NCI-H460 (cell line): ENCODE measurements at places on chromosomes 6 and 20.

GRCh38 chr6:100774681-100775080 lies 106.4 kb downstream of the ASCC3 start:
- no peak for DNase-seq

DNA sequence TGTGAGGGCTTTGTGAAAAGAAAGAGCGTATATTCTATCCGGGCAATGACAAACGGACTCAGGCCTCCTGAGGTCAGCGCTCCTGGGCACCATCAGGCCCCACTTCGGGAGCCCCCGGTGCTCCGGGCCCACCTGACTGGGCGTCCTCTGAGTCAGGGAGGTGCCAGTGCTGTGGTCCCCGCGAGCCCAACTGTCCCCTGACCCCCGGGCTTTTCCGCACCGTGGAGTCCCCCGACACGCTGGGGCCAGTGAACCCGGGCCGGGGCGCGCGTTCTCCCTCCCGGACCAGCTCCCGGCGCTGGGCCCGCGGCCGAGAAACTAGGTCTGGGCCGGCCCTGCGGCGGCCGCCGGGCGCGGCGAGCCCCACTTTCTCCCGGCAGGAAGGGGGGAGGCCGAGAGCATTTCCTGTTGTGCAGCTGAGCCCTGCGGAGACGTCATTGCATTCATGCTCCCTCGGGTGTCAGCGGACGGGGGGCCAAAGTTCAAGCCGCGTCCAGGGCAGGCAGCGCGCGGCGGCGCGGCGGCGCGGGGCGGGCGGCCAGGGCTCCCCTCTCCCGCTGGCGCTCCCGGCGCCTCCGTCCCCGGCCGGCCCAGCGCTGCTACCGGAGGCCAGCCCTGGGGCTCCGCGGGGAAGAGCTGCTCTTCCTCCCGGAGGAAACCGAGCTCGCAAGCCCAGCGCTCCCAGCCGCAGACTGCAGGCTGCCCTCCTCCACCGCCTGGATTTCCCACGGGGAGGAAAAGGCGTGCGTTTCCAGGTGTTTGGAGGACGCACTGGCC lies 18.3 kb downstream of the HIVEP2 start:
- DNase-seq = peak; percentile 41

- DNase-seq = no peak
Observed at GRCh38 chr6:45424451-45424861, 46.7 kb upstream of the SUPT3H start.

DNA sequence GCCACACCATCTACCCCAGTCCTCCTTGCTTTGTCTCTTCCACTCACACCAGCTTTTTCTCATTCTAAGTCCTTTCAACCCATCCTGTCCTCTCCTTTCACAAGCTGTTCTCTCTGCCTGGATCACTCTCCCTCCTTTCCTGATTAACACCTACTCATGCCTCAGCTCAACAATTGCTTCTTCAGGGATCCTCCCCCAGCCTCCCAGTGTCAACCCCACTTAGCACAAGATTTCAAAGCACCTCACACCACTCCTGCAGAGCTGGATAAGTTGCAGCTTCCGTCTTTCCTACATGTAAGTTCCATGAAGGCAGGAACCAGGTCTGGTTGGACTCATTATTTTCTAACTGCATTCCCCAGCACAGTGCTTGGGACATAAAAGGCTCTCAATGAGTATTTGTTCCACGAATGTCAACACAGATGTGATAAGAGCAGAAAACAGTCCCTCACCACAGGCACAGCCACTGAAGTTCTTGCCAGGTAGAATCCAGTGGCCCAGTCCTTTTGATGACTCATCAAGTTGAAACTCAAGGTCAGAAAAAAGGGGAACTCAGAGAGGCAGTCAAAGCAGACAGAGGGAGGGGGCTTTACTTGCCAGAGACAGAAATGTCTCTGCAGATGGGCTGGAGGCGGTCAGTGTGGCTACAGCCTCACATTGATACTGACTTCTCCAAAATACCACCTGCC lies 193.4 kb upstream of the PRDM1 start:
- no peak for DNase-seq

DNA sequence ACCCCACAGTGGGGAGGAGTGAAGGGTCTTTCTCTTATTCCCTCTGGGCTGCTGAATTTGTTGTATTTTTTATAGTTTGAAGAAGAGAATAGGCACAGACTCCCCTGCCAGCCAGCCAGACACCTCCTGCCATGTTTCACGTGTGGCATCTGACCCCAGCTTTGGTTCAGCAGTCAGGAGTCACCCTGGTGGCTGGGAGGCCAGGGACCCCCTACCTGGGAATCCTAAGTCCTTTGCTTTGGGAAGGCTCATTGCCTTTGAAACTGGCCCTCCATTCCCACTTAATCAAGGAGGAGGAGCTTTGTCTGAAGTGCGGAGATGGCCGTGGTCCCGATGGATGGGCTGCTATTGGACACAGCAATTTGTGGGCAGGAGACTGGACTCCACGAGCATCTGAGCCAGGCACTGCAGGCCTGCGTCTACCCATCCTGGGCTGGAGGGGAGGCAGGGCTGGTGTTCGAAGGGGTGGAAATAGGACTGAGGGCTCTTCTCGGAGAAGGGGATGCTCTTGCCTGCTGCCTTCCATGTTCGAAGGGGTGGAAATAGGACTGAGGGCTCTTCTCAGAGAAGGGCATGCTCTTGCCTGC lies 196.1 kb downstream of the DLL1 start:
- no peak for DNase-seq

DNA sequence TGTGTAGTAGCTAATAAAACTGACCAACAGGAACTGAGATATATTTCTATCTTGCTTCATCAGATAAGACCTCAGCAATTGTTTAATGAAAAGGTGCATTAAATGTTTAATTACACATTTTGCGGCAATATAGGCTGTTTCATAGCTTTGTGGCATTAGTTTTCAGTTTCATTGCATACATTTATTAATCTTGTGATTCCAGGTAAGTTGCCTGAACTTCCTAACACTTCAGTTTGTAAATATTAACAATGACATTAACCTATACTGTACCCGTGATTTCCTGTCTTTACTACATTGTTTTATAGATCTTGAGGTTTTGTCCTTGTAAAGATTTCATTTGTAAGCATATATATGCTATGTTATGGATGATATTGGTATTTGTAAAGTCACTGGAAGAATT lies 66.5 kb downstream of the PKIB start:
- no peak for DNase-seq

DNA sequence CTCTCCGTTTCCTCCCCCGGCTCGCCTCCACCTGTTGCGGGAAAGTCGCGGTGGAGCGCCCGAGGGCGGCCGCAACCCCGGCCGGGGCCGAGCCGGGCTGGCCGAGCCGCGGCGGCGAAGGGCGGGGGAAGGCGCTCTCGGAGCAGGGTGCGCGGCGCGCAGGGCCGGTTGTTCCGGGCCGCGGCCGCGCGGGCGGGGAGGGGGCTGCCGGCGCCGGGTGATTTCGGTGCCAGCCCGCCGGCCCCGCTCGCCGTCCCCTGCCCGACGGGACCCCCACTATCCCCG lies 235 bp downstream of the MAP7 start:
- no peak for DNase-seq

- DNase-seq = no peak
Observed at GRCh38 chr20:50188879-50189680, 1.6 kb upstream of the CEBPB start.

DNA sequence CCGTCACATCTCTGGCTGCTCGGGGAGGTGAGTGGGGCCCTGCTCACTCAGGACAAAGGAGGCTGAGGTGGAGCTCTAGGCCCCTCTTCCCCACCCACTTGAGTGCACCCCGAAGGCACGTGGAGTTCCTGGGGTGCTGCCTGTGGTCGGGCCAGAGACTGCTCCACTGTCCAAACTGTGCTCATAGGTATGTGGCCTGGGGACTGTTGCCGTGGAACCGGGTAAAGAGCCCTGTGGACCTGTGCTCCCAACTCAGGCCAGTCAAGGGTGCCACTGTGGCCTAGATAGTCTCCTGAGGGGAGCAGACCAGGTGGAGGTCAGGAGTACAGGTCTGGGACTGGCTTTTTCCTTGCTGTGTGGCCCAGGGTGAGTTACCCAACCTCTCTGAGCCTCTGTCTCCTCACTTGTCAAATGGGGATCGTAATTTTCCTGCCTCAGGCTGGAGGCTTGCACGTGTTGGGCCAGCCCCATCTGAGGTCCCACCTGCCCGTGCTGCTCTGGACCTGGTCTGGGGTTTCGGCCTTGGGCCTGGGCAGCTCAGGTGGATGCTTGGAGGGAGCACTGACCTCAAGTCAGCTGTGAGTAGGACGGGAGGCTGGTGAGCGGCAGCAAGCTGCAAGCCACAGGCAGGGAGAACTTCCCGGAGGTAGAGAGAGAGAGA lies 12.4 kb upstream of the NPBWR2 start:
- no peak for DNase-seq

GRCh38 chr6:70884074-70884983 lies 72.5 kb downstream of the B3GAT2 start:
- peak; percentile 55 for DNase-seq

DNA sequence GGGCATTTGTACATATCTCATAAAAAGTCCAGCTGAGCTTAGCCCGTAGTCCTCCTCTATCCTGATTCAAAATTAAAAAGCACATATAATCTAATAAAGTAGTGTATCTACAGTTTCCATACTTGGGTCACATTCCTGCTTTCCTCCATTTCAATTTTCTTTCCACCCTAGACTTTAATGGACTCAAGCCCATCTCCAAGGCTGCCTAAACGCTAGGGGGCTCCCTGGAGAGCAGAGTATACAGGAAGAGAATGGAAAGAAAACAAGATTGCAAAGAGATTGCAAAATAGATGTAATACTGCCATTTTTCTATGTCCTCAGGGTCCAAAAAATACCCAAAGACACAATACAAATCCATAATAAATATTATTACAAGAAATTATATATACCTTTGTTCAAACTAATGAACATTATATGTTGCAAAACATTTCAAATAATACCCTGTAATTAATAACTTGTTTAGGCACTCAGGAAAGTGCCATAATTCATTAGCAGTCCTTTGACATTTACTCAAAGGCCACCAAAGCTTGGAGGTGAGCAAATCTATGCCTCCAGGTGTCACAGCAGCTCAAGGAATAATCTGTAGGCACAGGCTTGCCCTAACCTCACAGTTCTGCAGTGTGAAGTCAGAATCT lies 2.4 kb upstream of the MCM3 start:
- DNase-seq = peak; percentile 74

DNA sequence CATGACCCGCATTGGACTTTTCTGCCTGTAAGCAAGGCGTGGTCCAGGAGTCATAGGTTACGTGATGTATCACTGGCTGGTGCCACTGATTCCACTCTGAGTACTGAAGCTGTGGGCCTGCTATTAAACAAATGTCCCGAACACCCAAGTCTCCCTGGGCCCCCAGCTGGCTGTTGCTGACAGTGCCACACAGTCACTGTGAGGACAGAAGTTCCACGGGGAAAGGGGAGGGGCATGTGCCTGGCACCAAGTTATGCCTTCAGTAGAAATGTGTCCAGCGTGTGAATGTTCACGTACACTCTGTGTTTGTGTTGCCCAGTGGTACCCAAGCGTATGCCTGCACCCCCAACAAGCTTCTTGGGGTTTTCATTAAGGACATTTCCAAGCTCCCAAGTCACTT lies 171.4 kb upstream of the QKI start:
- no peak for DNase-seq

DNA sequence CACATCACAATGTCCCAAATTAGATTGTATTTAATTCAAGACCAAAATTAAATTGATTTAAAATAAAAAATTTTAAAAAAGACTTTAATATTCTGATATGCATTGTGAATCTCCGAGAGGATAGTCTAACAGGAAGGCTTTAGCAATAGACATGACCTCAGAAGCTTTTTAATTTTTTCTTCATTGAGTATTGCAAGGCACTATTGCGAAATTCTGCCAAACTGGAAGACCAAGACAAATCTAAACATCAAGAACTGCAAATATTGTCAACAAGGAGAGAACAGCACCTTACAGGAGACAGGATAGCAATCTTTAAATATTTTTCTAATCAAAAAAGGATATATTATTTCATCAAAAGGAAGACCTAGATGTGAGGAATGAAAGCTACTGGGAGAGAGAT lies 56.9 kb downstream of the BMP5 start:
- no peak for DNase-seq

GRCh38 chr6:3471711-3472110 lies 14.9 kb upstream of the SLC22A23 start:
- no peak for DNase-seq

- DNase-seq = no peak
Observed at GRCh38 chr20:45266977-45267376, 12.6 kb upstream of the SLPI start.

- no peak for DNase-seq
Observed at GRCh38 chr6:18241208-18242038, 22.9 kb downstream of the DEK start.

DNA sequence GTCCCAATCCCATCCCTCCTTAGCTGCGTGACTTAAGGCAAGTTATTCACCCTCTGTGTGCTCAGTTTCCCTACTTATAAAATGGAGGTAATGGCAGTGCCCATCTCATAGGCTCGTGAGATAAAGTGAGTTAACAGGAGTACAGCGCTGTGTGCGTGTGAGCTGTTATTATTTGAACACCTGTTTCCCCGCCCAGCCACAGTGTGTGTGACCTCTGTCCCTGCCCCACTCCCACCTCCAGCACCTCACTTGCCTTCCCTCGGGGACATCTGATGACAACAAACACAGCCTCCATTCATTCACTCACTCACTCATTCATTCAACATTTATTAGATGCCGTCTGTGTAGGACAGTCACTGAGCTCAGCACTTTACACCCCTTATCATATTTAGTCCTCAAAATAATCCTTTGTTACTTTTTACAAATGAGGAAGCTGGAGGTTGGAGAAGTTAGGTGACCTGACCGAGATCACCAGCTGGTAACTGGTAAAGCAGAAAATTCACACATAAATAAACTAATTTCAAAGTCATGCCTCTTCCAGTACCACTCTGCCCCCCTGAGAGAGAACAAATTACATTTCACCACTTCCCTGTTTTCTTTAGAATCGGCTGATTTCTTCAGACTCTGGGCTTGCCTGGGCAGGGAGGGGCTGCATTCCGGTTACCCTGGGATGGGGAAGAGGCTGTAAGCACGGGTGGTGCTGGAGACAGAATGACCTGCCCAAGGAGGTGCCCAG lies 58.6 kb downstream of the CPNE5 start:
- no peak for DNase-seq

DNA sequence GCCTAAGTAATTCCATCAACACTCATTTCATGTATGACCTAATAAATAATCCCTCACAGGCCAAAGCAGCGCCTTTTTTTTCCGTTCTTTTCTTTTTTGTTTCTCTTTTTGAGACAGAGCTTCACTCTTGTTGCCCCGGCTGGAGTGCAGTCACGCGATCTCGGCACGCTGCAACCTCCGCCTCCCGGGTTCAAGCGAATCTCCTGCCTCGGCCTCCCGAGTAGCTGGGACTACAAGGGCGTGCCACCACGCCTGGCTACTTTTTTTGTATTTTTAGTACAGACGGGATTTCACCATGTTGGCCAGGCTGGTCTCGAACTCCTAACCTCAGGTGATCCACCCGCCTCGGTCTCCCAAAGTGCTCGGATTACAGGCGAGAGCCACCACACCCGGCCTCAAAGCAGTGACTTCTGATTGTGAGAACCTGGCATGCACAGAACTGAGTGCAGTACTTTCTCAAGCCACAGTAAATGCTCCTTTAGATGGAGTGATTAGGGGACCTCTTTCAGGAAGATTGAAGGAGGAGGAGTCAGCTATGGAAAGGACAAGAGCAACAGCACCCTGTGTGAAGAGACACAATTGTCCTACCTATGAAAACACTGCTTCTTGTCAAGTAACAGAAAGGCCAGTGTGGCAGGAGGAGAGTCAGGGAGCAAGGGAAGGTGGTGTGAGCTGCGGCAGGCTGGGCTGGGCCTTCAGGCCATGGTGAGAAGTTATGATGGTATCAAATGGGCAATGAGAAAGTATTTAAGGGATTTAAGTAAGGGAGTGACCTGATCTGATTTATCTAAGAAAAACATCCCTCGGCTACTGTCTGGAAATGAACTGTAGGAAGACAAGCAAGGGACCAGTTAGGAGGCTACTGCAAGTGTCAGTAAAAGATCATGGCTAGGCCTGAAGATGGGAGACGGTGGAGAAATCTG lies 1.7 kb upstream of the SCAF8 start:
- no peak for DNase-seq
